ENCODE measurements at places on chromosomes 7 and 10.

DNA sequence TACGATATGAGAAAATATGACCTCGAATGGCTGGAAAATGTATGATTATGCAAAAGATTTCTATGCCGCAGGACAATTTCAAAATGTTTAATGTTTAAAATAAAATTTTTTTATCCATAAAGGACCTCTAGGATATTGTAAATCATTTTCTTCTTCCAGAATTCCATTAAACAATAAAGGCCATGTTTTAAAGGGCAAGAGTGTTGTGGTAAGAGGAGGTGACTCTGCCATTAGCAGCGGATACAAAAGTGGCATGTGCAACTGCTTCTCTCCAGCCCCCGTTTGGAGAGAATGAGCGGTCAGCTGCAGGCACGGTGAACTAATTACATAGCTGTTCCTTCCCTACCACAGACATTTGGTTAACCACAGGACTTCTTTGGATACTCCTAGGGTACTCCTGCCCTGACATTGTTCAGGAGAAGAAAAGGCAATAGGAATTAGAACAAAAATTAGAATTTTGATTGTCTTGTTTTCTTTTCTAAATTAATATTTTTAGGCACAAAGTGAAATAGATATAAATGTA lies 63.8 kb downstream of the HBP1 start:
- no peak for DNase-seq

DNA sequence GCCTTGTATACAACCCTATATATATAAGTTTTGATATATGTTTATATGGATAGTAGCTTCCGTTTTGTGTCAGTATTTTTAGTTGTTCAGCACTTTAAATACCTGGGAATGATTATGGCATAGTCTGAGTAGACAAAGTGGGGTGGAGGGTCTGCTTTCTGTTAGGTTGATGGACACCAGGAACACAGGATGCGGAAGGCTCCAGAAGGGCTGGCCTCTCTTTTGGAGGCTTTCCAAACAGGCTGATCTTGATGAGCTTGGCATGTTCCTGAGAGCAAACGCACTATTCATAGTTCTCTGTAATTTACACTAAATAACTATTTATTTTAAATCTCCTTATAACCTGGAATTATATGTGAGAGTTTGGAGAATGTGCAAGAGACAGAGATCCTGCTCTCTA lies 12.7 kb downstream of the AKR1E2 start:
- DNase-seq: no peak

GRCh38 chr10:91582153-91582554 lies 50.7 kb downstream of the PPP1R3C start:
- no peak for DNase-seq

DNA sequence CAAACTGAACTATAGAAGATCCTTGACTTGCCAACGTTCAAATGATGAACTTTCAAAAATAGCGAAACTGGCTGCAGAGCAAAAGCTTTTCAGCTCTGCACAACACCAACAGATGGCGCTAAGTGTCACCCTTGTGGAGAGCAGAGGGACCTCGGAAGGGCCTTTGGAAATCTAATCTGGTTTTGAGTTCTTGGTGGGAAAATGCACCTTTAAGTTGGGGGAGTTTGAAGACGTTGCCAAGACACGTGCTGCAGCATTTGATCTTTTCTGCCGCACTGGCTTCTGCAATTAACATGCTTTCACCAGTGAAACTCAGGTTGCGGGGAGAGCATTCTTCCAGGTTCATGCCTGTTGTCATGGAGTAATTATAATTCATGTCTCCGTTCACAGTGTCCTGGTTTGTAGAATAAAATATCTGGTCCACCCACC lies 26.3 kb upstream of the WDR11 start:
- DNase-seq: no peak

GRCh38 chr7:107989618-107990373 lies 13.2 kb downstream of the LAMB1 start:
- DNase-seq: no peak

DNA sequence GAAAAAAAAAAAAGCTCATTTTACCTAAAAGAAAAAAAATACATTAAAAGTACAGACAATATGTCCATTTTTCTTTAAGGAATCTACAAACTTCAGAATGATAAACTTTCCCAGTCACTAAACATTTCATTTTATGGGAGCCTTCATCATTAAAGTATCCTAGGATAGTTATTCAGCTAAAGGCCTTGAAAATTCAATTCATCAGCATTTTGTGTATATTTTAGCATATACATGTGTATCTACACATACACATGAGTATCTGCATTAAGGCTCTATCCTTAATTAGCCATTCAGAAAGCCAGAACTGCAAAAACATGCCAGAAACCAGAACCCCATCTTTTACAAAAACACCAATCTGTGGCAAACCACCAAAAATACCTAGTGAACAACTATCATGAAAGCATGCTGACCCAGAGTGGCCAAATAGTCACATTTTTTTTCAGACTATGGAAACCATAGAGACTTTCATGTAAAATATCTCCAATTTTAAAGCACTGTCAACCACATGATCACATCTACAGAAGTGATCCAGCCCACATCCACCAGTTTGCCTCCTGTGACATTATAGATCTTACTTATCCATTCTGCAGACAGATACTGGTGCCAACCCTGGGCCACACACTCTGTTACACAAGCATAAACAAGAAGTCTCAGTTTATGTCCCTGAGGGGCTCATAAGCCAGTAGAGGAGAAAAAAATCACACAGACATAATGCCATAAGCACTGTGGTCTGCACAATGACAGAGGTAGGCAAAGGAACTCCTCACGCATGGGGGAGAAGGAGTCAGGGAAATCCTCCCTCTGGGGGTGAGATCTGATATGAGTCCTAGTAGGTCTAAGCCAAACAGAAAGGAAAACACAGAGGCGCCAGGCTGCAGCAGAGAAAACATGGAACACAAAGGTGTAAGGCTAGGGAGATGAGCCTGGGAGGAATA lies 79.2 kb downstream of the SRPK2 start:
- no peak for DNase-seq

GRCh38 chr10:106987362-106987761 lies 177.1 kb downstream of the SORCS1 start:
- no peak for DNase-seq

- no peak for DNase-seq
These were observed 243.9 kb upstream of the IMMP2L start for GRCh38 chr7:111806232-111806631.

- DNase-seq: no peak
These were observed 63.0 kb downstream of the PROSER2 start for GRCh38 chr10:11886138-11886474.

- DNase-seq: no peak
These were observed 18.1 kb downstream of the POLR1F start for GRCh38 chr7:19690736-19691135.

DNA sequence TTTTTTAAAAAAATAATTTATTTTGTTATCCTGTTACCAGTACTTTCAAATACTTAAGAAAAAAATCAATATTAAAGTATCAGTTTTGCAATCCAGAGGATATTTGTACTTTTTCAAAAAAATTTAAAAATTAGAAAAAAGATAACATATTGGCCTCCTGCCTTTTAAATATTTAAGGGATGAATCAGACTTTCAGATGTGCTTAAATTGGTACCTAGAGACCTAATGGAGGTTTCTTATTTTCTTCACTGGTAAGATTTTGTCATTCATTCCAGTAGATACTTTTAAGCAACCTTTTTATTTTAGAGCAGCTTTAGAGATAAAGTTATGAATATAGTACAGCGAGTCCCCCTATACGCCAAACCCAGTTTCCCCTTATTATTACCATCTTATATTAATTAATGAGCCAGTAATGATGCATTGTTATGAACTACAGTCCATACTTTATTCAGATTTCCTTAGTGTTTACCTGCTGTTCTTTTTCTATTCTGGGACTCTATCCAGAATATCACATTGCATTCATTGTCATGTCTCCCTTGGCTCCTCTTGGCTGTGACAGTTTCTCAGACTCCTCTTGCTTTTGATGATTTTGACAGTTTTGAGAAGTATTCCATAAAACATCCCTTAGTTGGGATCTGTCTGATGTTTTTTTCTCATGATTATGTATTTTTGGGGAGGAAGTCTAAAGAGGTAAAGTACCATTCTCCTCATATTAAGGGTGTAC lies 34.2 kb downstream of the BICC1 start:
- DNase-seq: no peak

DNA sequence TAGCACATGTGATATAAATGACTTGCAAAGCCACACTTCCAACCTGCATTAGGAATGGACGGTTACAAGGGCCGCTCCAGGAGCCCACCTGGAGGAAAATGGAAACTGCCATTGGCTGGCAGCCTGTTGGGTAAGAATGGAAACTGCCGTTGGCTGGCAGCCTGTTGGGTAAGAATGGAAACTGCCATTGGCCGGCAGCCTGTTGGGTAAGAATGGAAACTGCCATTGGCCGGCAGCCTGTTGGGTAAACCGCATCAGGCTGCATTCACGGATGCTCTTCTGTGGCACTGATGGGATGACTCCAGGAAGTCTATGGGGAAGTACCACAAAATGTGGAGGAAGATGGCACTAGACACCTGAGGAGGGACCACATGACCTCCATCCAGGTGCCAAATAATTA lies 143.1 kb downstream of the DPP6 start:
- DNase-seq: no peak

- DNase-seq: no peak
These were observed 44.3 kb upstream of the ECHDC3 start for GRCh38 chr10:11697718-11698527.

DNA sequence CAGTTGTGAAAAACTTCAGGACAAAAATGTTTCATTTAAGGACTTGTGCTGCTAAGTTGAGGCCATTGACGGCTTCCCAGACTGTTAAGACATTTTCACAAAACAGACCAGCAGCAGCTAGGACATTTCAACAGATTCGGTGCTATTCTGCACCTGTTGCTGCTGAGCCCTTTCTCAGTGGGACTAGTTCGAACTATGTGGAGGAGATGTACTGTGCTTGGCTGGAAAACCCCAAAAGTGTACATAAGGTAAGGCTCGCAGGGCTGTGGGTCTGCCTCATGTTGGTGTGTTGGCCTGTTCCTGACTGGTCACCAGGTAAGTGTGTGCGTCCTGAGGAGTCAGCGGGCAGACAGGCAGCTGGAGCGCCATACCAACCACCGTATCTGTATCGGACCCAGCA lies 17.9 kb downstream of the OGDH start:
- DNase-seq: no peak

DNA sequence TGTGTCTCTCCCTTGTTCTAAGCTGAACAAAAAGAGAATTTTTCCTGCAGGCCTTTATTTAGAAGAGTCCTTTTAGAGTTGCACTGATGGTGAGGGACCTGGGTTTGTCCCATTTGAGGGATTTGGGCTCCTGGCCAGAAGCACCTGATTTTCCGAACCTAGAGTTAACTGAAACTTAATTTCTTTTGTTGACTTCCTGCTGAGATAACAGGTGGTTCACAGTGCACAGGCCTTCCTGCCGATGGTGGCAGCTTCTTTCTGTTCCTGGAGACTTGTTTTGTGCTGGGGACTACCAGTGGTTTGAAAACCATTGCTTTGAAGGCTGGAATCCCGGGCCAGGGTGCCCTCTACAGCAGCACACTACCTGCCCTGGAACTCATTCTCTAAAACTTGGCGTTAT lies 99.2 kb downstream of the SUGCT start:
- DNase-seq: no peak
